ENCODE measurements at places on chromosomes 13 and 19. TPM values are rescaled to one million over a fixed set of nuclear protein-coding genes. Genes with fewer than 3 reads are reported as not detected.

The CYP2A6 gene
- total RNA-seq = not detected

The PSG1 gene
- 0.20 TPM for total RNA-seq

The OR10H1 gene
- total RNA-seq = not detected

The GTF3A gene
- 93.8 TPM for total RNA-seq

The TNFAIP8L1 gene
- total RNA-seq = 4.1 TPM
